Effector memory CD8-positive, alpha-beta T cell (primary cell): ENCODE measurements at places on chromosomes 7 and 10.
A peak's percentile ranks its signal among the peaks of the same experiment; 100 is the strongest.

DNA sequence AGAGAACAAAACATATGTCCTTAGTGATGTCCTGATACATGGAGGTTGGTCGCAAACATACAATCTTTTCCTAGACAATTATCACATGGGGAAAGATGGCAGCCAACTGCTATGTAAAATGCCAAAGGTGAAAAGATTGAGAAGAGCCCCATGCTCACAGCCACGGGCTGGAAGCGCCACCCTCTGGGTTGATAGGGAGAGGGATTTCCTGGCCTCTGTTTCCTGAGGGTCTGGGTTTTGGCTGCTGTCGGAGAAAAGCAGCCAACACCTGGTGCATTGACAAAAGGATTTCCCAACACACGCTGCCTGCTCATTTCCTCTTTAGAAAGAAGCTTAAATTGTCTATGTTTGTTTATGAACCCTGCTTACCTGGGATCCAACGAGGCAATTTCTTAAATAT is 43.8 kb downstream of the ITIH5 start:
- DNase-seq, result no peak

DNA sequence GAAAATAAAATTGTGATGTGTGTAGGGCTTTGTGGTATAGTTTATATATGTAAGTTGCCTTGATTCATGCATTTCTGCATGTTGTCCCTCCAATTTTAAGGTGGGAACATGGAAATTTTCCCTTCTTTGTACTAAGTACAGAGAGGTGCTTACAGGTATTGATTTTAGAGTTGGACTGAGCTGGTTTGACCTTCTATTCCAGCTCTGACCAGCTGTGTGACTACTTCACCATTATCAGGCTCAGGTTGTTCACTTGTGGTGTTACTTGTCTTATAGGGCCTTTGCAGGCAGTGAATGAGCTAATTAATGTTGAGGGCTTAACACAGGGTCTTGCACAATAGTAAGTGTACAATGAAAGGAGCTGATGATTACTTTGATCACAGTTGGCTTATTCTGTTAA is 16.3 kb downstream of the ZNF804B start:
- no peak for DNase-seq

GRCh38 chr7:6392712-6393666 is 54.8 kb downstream of the DAGLB start:
- DNase-seq, result no peak

DNA sequence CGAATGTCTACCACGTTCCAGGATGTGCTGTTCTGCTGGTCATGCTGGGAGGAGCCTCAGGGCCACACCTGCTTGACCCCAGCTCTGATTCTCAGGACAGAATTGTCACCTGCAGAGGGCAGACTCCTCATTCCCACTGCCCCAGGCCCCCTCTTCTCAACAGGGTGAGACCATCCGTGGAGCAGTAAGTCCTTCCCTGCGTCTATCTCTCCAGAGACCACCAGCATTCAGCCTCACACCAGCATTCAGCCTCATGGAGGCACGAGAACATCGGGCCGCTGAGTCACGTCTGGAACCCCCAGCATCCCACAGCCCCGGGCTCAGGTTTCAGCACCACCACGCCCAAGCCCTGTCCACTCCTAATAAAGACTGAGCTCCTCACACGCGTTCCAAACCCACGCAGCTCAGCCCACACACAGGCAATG is 273.4 kb downstream of the DIP2C start:
- DNase-seq, result no peak

DNA sequence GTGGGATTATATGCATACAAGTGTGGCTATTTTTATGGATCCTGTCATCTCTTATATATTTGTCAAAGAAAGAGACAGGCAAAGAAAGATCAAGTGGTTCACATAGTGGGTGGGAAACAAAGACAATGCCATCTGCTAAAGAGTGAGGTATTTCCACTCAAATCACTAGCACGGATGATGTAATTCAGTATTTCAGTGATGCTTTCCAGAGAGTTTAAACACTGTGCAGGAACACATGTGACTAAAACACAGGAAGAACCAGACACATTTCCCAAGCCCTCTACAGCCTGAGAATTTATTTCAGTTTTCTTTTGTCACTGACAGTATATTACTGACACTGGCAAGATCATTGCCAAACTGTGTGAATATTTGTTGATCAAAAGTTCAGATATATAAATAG is 885.7 kb upstream of the CELF2 start:
- DNase-seq, result no peak

GRCh38 chr7:133827707-133828623 is 299.2 kb upstream of the LRGUK start:
- no peak for DNase-seq

- DNase-seq, result no peak
These were observed 12.3 kb downstream of the STX1A start for GRCh38 chr7:73707045-73707631.

DNA sequence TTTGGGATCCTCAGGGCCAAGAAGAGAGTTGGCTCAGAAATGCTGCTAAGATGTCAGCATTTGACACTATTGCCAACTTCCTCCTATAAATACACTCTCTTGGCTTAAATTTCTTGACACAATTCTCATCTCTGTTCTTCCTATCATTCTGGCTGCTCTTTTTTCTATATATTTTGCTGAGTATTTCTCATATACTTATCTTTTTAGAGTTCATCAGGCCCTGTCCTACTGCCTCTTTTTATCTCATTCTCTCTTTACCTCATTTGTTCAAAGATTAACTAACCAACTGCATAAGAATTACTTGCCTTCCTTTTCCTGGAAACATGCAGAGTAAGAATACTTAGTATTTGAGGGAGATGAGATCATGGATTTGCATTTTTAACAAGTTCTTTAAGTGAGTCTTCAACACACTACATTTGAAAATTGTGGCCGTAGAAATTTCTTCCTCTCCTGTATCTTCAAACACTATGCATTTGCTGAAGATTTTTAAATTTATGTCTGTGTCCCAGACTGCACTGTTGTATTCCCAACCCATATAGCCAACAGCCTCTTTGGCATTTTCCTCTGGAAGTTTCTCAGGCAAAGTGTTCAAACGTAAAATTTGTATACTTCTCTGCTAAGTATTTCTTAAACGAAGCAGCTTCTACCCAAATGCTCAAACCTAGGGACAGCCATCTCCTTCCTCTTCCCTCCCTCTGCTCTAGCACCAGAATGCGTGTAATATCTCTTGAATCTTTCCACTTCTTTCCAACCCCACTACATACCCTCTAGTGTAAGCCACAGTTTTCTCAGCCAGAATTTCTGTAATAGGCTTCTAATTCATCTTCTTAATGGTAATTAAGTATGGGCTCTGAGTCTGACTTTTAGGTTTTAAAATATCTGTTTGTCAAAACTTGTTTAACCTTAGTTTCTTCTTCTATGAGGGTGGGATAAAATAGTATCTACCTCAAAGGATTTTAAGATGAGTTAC is 35.5 kb downstream of the ARL4A start:
- DNase-seq, result no peak

GRCh38 chr10:95097805-95098204 is 28.5 kb upstream of the CYP2C8 start:
- DNase-seq, result no peak

DNA sequence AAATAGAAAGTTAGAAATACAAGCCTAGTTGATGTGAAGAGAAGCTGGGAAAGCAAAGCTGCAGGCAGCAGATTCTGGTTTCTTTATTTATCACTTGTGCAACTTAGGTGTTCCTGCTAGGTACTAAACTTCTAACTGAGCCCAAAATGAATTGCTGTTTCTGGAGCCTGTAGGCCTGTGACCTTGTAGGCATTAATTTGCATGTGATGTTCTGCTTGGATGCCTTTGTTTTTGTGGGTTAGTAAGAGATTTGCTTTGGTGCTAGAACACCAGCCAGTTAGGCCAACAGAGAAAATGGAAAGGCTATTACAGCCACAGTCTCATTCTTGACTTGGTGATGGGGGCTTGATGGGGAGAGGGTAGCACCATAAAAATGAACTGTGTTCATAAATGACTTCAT is 370.7 kb downstream of the PPP1R3A start:
- DNase-seq, result no peak

- DNase-seq, result no peak
These were observed 16.7 kb upstream of the C10orf71 start for GRCh38 chr10:49282306-49282705.

DNA sequence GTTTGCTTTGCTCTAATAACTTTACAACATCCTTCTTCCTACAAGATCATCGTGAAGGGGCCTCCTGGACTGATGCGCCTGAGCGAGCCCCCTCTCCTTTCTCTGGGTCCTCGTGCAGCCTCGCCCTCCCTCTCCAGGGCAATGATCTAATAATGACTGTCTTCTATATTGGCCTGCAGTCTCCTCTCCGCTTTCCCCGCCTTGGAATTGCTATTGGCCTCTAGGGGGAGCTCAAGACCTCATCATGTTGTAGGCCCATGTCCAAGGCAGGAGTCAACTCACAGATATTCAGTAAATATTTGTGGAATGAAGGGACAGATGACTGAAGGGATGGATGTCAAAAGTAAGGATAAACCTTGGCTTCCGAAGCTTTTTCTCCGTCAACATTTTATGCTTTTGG is 1180.3 kb downstream of the TYW1 start:
- no peak for DNase-seq

DNA sequence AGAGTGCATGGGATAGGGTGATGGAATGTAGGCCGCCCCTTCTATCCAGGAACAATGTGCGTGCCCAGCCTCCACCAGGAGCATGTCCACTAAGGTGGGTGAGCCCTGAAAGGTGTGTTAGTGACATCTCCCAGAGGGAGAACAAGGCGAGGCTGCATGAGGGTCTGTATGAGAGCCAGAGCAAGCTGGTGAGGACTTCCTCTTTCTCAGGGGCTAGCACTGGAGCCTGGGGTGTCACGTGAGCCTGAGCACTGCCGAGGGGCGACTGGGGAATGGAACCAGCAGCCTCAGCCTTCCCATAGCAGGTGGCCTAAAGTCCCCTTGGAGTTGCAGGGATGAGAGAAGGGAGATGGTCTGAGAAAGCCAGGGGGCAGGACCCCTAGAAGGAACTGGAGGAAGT is 156.3 kb upstream of the COBL start:
- DNase-seq, result no peak

DNA sequence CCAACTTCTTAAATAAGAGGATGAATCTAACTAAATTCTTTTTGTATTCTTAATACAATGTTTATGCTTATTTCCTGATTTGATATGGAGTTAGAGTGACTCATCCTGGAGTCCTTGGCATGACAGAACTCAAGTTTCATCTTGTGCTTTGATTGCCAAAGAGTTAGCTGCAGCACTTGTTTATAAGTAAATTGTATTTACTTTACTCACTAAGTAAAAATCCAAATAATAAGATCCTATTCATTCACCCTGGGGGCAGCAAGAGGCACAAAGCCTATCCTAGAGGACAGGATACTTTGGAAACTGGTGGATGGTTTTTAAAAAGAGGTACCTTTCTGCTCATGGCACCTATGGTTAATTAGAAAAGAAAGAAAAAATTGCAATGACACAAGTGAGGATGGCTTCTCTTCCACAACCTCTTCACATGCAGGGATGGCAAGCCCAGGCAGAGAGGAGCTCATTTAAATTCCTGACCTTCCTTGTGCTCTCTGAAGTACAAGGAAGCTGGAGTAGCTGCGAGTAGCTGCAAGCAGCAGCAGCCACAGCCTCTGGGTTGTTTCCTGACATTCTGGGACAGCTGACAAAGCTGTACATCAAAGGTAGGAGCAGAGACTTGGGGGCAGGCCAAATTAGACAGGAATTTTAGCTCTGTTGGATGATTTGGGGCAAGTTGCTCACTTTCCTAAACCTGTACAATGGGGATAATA is 28.5 kb upstream of the CROT start:
- no peak for DNase-seq

DNA sequence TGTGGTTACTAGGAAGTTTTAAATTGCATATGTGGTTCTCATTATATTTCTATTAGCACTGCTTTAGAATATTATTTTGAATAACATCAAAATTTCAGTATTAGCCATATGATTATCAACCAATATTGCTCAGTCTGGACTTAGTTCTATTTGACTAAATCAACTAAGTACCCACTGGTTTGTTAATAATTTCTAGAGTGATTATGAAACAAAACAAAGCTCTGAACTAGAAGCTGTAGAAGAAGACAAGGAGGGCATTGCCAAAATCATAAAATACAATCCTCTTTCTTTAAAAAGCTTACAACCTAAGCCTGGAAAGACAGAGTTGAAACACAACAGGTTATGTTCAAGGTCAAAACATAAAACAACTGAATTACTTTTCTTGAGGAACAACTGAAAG is 204.7 kb downstream of the KMT2C start:
- DNase-seq, result no peak

GRCh38 chr10:127919418-127920271 is 12.7 kb downstream of the PTPRE start:
- no peak for DNase-seq

- DNase-seq, result no peak
These were observed 18.4 kb upstream of the MACROH2A2 start for GRCh38 chr10:70034232-70034631.

GRCh38 chr10:11355592-11355991 is 255.9 kb downstream of the USP6NL start:
- DNase-seq, result no peak

- peak; percentile 26 for DNase-seq
These were observed 112.1 kb downstream of the VPS41 start for GRCh38 chr7:38796626-38797501.

GRCh38 chr10:11603741-11604140 is 7.7 kb downstream of the USP6NL start:
- DNase-seq, result no peak
